Hematopoietic multipotent progenitor cell (in vitro differentiated cells): ENCODE measurements at places on chromosomes 11 and 22. TPM values are rescaled to one million over a fixed set of nuclear protein-coding genes. Genes with fewer than 3 reads are reported as not detected.
A peak's percentile ranks its signal among the peaks of the same experiment; 100 is the strongest.

The ACRV1 gene
- total RNA-seq: not detected

DNA sequence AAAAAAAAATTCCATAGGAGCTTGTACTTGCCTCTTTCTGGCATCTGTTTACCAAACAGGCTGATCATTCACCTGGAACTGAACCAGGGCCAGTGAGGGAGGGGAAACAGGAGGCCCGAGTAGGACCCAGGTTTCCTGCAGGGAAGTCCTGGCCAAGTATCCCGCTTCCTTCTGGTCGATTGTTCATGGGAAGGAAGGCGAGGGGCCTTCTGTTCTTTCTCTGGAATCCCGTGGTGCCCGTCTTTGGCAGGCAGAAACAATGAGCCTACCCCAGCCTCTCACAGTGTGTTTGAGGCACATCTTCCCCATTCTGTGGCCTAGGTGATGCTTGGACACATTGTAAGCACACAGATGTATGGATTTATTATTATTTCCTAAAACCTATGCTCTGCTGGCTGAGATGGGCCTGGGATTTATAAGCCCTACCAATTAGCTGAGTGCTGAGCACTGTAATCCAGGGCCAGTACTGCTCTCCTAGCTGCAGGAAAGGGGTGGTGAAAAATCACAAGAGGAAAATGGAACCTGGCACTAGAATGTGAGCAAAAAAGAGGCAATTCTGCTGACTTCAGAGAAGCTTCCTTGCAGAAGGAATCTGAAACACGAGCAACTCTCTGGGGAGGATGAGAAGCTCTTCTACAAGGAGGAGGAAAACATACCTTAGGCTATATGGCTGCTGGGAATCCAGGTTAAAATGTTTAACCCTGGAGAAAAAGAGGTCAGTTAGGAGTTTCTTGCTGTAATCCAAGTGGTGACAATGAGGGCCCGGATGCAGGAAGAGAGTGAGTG lies 53.5 kb downstream of the PRR5L start:
- no peak for DNase-seq

The CHEK2 gene
- total RNA-seq: 15.3 TPM

- DNase-seq: no peak
Measured at GRCh38 chr11:36037031-36037430, 93.2 kb downstream of the LDLRAD3 start.

- no peak for DNase-seq
Measured at GRCh38 chr11:35178873-35179272, 39.9 kb downstream of the CD44 start.

DNA sequence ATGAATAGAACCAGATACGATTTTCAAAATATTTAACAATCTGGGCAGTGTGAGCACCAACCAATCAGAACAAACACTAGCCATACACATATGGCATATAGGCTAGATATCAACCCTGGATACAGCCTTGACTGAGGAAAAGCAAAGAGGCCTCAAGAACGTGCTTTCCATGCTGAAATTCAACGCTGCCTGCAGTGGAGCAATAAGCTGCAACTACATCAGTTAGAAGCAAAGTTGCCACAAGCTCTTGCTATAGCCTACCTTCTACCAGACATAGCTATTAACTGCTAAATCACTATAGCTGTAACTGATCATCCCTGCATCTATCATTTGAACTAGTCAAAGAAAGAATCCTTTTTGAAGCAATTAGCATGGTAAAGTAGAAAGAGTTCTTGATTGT lies 42.5 kb downstream of the DENND5A start:
- DNase-seq: no peak

DNA sequence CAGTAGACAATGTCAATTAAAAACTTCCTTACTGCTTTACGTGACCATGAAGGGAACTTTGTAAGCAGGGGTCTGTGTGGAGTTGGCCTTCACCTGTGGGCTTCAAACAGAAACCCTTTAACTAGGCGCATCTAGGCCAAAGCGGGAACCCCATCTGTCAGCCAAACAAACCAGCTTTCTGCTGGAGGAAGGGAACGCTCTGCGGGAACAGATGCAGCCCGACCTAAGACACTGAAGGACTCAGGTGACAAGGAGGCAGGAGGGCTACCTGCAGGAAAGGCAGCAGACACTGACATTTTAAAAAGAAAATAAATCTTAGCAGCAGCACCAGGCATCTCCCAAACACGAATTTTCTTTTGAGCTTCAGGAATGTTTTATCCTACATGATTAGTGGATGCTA lies 78.4 kb downstream of the CADM1 start:
- DNase-seq: no peak

GRCh38 chr22:26835929-26836528 lies 178.6 kb downstream of the MIAT start:
- peak; percentile 55 for DNase-seq

DNA sequence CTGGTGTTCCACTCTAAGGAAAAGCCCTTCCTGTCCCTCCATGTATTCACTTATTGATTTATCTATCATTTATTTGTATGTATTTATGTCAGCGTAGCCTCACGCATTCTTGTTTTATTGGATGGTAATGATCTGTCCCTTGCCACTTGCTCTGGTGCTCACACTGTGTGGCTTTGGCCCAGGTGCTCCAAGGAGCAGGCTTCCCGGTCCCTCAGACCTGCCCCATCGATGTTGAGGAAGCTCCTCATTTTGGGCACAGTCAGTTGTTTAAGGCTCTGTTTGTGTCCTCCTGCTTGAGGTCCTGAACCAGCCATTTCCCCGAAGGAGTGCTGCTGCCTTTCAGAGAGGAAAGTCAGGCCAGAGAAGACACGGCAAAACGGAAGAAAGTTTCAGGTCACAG lies 1485.4 kb downstream of the TBC1D22A start:
- no peak for DNase-seq

The ISX gene
- not detected for total RNA-seq

DNA sequence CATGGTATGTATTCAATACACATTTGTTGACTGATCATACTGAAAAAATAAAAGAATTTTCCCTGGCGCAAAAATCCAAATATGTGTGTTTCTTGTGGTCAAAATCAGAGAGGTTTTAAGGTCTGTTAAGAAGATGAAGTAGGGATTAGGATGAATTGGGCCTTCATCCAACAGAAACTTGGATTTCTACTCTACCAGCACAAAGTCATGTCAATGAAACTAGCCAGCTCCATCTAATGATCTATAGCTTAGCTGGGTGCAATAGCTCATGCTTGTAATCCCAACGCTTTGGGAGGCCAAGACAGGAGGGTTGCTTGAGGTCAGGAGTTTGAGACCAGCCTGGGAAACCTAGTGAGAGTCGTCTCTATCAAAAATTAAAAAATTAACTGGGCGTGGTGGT lies 65.5 kb downstream of the USP35 start:
- DNase-seq: no peak

- no peak for DNase-seq
Measured at GRCh38 chr11:95506777-95507176, 275.8 kb upstream of the SESN3 start.

DNA sequence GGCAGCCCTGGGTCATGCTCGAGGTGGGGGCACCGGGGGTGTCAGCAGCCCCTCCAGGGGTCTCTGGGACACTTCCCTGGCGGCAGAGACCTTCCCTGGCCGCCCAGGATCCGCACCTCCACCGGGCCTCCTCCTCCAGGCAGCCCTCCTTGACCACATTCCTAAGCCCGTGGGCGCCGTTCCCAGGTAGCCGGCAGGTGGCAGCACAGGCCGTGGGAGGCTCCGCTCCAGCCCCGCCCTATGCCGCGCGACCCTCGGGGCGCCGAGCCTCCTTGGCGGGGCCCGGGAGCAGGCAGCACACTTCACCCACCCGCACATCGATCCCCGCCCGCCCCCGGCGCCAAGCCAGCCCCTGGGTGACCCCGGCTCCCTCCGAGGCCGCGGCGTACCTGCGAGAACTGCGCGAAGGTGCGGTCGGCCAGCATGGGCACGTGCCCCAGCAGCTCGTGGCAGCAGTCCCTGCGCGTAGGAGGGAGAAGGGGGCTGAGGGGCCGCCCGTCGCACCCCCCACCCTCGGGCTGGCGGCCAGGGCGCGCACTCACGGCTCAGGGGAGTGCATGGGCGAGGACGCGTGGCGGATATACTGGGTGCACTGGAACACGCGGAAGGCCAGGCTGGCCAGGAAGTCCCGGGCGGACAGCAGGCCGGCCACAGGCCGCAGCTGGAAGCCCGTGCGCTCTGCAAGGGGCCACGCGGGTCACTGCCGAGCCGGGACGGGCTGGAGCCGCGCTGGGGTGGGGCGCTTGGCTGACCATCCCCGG lies 5.3 kb upstream of the INS start:
- DNase-seq: peak; percentile 39

GRCh38 chr22:30201945-30202344 lies 44.6 kb downstream of the LIF start:
- DNase-seq: no peak

DNA sequence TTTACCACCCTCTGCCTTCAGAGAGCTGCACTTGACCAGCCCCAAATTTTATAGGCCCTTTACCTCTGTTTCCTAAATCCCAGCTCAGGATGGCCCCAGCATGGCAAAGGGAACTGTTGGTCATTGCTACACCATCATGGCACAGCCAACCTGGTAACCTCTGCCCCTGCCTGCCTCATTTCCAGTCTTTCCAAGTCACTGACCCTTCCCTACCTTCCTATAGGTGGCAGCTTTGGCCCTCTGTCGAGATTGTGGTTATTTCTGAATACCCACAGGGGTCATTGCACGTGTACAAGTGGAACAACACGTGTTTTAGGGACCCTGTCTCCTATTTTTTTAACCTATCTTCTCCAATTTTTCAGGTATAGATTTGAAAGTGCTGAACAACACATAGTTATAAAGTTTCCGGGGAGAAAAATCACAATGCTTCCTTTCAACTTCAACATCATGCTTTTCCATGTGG lies 2.8 kb downstream of the GALNT18 start:
- no peak for DNase-seq

GRCh38 chr11:62542750-62543567 lies 3.6 kb downstream of the AHNAK start:
- DNase-seq: peak; percentile 67

DNA sequence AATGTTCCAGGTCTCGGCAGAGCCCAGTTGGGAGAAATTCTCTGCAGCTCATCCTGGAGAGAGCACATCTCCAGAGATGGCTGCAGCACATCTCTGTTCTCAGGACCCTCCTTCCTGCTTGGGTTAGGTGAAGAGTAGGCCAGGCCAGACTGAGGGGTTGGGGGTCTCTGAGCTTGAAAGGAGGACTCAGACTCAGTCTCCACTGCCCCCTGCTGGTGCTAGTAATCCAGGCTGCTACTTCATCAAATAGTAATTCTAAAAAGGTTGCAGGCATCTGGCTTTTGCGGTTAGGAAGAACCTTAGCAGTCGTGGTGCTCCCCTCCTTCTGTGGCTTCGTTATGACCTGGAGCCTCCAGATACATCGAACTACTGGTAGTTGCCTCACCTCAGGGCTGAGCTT lies 9.7 kb downstream of the TUB start:
- no peak for DNase-seq

The MUC5AC gene
- under 0.01 TPM for total RNA-seq

- peak; percentile 74 for DNase-seq
Measured at GRCh38 chr11:2268729-2269600, 1.4 kb downstream of the ASCL2 start.

DNA sequence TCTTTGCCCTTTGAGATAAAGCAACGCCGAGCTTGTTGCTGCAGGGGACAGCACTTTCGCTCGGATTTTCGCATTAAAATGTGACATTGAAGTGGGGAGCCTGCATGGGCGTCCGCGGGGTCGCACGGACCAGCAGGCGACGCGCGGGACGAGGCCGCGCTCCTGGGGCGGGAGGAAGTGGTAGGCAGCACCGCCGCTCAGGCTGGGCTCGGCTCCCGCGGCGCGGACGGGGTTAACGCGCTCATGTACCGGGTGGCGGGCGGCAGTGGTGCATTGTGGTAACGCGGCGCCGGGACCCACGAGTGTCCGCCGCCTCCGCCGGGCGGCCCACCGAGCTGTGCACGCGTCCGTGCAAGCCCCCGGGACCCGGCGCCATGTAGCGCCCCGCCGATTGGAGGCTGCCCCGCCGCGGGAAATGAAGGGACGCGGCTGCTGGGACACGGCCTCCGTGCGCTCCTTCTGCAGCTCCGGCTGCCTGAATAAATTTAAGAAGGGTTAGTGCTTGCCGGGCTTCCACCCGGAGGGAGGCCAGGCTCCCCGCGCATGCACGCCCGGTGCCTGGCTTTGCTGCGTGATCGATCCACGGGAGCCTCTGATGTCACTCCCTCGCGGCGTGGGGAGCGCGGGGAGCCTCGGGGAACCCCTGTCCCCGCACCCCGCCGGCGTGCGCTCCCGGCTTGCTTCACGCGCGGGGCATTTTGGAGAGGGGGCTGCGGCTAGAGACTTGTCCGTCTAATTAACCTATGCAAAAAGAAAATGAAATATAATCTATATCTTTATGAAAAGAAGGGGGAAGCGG lies 127.7 kb downstream of the OSBP2 start:
- DNase-seq: no peak

The DCDC1 gene
- total RNA-seq: not detected

The CNTF gene
- 2.7 TPM for total RNA-seq

The PARVG gene
- 133 TPM for total RNA-seq

DNA sequence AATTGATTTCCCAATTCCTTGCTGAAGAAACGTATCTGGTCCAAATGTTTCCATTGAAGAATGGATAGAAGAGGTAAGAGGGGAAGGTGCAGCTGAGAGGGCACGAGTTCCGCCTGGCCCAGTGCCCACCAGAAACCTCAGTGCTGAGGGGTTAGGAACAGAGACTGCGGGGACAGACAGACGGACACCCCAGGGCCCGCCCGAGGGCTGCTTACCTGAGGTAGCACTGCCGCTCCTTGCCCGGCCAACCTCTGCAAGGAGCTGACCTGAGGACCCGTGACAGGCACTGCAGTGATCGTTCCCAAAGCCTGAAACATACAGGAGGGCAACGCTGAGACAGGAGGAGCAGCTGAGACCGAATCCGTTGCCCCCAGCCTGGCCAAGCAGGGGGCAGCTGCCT lies 89.6 kb downstream of the PHF21B start:
- DNase-seq: no peak

The MGAT3 gene
- 1.1 TPM for total RNA-seq

GRCh38 chr22:45484742-45485141 lies 17.9 kb upstream of the FBLN1 start:
- no peak for DNase-seq

GRCh38 chr11:1130276-1131032 lies 27.3 kb upstream of the MUC5AC start:
- DNase-seq: no peak
